ENCODE measurements at places on chromosomes 1 and 21. TPM values are rescaled to one million over a fixed set of nuclear protein-coding genes. Genes with fewer than 3 reads are reported as not detected.

The CD84 gene
- total RNA-seq: not detected

The SPRR4 gene
- total RNA-seq: not detected

The MED8 gene
- 33.9 TPM for total RNA-seq

The CD1D gene
- not detected for total RNA-seq

The ARPC5 gene
- 113 TPM for total RNA-seq

The KIF21B gene
- 3.8 TPM for total RNA-seq

Measured in HT-29 (cell line).